ENCODE measurements at places on chromosomes 4 and X.

- no peak for DNase-seq
These were observed 1.3 kb downstream of the TBL1X start for GRCh38 chrX:9466124-9466495.

- no peak for DNase-seq
These were observed 459.6 kb upstream of the ATOH1 start for GRCh38 chr4:93368968-93369367.

GRCh38 chr4:86220121-86220520, 139.7 kb downstream of the MAPK10 start:
- DNase-seq: no peak

- no peak for DNase-seq
These were observed 13.1 kb upstream of the TRPC3 start for GRCh38 chr4:121964958-121965357.

DNA sequence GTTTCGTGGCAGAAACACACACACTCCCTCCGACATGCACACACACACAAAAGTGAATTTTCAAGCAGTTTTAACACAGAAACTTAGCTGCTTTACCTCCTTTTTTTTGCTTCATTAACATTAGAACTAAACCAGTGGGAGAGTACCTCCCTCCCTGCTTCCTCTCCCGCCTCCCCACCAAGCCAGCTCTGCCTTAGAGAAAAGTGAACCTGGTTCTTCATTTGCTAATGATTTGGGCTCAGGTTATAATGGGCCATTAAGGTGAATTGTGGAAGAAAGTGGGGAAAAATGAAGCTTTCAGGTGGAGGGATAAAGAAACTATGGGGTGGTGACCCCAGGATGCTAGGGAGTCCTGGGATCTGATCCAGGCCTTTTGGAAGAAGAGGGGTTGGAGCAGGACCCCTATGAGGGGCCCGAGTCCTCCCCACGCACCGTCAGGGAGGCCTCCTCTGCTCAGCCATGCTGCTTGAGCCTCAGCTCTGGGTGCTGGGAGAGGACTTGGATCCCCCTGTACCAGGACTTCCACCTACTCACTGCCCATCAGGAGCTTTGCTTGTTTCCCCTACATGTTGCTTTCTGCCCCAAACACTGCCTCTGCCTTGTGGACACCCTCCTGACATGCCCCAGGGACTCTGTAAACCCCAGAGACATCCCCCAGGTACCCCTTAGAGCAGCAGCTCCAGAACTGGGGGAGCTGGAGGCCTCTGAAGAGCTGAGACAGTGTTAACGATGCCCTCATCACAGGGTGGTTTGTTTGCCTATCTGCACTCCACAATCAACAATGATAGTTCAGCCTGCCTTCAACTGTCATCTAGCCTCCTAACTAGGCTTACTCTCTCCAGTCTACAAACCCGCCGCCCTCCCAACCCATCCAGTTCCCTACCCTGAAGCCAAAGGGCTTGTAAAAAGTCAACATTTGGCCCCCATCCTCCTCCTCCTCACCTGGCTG, 6.5 kb upstream of the JADE1 start:
- DNase-seq: no peak

- DNase-seq: no peak
These were observed 277.2 kb upstream of the UGT8 start for GRCh38 chr4:114321366-114321765.

GRCh38 chr4:47340914-47341313, 122.6 kb downstream of the COMMD8 start:
- no peak for DNase-seq

GRCh38 chr4:147794314-147794680, 62.4 kb downstream of the ARHGAP10 start:
- no peak for DNase-seq

DNA sequence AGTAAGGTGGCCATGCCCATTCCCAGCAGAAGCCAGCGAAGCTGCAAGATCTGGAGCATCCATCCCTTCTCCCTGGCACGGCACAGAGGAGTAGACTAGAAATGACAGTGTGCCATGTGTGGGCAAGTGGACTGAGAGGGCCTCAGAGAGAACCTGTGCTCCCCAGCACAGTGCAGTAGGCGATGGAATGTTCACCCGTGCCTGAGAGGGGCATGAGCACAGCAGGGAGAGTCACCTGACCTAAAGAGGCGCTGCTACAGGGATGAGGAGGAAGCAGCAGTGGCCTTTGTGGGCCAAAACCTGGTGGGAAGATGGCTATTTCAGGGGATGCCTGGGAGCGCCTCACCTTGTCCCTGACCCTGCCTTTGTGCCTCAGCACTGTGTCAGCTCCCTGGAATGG, 8.0 kb upstream of the CDKN2AIP start:
- no peak for DNase-seq

Measured in NCI-H510A (cell line).